ENCODE measurements at places on chromosomes 5 and 9.

GRCh38 chr9:98117984-98118639 is 910 bp downstream of the TRIM14 start:
- peak; percentile 58 for DNase-seq

GRCh38 chr9:70477146-70477745 is 62.8 kb upstream of the KLF9 start:
- DNase-seq, result no peak

DNA sequence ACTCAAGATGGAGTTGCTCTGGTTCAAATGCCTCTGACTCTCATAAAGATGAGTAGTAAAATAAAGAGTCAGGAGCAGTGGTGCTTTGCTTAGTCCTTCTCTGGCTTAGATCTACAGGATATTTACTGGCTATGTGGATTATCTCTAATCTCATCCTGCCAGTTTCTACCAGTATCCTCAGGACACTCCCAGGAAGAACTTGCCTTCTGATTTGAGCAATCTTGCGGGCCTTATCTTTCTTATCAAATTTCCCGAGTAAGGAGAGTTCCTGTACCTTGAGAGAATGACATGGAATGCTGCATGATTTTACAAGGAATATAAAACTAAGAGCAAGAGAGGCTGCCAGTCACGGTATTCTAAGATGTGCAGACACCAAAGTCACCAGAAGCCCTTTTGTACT is 364.0 kb downstream of the ARHGEF28 start:
- DNase-seq, result no peak

- DNase-seq, result no peak
These were observed 514.2 kb upstream of the ACO1 start for GRCh38 chr9:31870276-31870675.

DNA sequence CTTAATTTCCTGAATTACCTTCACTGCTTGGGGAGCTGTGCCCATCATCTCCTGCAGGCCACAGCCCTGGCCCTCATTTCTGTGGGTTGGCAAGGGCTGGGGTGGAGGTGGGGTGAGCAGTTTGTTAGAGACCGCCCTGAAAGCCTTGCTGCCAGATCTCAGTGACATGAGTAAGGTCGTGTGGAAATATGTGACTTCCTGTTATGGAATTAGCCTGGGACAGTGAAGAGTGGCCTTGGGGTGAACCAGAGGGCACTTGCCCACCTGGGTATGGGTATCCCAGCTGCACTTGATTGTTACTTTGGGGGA is 2.5 kb upstream of the HNRNPAB start:
- DNase-seq, result no peak

DNA sequence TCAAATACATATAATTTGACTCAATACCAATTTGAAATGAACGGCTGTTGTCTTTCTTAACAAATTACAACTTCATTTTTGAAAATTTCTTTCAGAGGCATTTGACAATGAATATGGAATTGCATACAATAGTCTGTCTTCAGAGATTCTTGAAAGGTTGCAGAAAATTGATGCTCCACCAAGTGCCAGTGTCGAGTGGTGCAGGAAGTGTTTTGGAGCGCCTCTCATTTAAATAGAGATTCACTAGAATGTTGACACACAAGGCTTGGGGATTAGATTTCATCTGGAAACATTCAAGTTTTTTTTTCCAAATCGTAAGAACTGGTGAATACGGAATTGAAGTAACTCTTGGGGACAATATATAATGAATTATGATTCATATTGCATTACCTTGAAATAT is 8.1 kb downstream of the RPS6 start:
- DNase-seq, result no peak

DNA sequence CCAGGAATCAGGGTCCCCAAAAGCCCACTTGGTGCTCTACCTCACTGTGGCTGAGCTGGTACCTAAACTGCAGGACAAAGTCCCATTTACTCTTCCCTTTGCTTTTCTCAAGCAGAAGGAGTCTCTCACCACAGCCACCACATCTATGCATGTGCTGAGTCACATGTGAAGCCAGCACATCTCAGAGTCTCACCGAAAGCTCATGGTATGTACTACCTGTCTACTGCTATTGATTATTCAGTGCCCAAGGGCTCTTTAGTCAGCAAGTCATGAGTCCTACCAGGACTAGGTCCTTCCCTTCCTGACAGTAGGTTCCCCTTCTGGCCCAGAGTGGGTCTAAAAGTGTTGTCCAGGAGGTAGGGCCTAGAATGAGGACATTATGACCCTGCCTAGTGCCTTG is 130.7 kb upstream of the NTRK2 start:
- DNase-seq, result no peak

DNA sequence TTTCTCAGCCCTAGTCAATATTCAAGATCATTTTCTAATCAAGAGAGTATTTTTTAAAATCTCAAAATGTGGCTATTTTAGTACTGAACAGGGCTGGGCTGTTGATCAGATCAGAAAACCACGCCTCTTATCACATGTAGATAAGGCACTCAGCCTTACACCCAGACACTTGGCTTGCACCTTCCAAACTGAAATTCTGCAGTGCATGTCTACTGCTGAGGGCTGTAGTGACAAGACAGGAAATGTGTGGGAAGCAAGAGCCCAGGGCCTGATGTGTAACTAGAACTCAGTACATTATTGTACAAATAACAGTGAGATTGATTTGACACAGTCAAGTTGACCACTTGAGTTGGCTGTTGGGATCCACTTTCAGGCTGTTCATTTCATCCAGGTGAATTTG is 48.6 kb downstream of the UBE2QL1 start:
- DNase-seq, result no peak
